NCI-H2171 (cell line): ENCODE measurements at places on chromosomes 12 and 14.

DNA sequence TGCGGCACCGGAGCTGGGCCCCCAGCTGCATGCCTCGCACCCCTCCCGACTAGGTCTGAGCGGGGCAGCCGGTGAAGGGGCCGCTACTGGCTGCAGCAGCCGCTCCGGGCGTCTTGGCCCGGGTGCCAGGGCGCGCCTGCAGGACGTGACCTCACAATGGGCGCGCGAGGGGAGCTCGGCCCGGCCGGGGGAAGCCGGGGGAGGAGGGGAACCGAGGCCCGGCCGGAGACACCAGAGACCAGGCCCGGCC lies 353 bp downstream of the BAG5 start:
- peak; percentile 53 for DNase-seq

GRCh38 chr12:119956047-119956446 lies 33.0 kb upstream of the BICDL1 start:
- DNase-seq: no peak

DNA sequence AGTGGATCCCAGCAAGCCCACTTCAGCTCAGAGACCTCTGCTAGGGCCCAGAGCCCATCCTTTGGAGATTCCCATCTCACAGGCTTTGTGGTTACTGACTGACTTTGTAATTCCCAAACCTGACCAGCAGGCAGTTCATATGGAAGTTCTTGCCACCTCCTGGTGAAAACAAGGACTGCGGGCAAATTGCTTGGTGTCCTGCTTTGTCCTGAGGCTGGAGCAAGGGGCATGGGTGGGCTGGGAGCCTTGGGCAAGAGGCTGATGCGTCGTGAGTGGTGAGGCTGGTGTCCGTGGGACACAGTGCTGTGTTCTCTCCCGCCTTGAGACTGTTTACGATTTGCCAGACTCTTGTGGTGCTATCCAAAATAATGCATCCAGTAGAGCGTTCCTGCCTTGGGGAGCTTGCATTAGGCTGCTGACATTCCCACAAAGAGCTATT lies 91.0 kb downstream of the LRRC74A start:
- DNase-seq: peak; percentile 51

DNA sequence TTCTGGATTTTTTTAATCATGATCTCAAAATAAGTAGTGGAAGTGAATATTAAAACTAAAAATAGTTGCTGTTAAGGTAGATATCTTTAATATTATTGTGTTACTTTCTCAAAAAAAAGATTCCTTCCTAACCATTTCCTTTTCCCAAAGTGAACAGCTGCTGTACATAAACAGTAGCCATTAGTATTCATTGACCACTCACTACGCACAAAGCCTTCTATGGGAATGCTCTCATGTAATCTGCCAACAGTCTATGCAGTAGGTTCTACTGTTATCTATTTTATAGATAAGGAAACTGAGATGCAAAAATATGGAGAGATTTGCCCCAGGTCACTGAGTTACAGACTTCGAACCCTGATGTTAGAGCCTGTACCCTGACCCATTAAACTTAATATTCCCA lies 32.1 kb downstream of the ZFP36L1 start:
- DNase-seq: no peak

- no peak for DNase-seq
These were observed 7.8 kb downstream of the SH2B3 start for GRCh38 chr12:111413442-111414086.

GRCh38 chr12:12224240-12224940 lies 42.5 kb downstream of the LRP6 start:
- DNase-seq: no peak

GRCh38 chr12:108296945-108297344 lies 42.2 kb downstream of the CMKLR1 start:
- no peak for DNase-seq

GRCh38 chr14:94180655-94181271 lies 6.6 kb downstream of the PPP4R4 start:
- peak; percentile 70 for DNase-seq

- no peak for DNase-seq
These were observed 37.8 kb upstream of the DYNC1H1 start for GRCh38 chr14:101926620-101927019.

GRCh38 chr14:24849471-24849870 lies 200.5 kb downstream of the STXBP6 start:
- DNase-seq: no peak

DNA sequence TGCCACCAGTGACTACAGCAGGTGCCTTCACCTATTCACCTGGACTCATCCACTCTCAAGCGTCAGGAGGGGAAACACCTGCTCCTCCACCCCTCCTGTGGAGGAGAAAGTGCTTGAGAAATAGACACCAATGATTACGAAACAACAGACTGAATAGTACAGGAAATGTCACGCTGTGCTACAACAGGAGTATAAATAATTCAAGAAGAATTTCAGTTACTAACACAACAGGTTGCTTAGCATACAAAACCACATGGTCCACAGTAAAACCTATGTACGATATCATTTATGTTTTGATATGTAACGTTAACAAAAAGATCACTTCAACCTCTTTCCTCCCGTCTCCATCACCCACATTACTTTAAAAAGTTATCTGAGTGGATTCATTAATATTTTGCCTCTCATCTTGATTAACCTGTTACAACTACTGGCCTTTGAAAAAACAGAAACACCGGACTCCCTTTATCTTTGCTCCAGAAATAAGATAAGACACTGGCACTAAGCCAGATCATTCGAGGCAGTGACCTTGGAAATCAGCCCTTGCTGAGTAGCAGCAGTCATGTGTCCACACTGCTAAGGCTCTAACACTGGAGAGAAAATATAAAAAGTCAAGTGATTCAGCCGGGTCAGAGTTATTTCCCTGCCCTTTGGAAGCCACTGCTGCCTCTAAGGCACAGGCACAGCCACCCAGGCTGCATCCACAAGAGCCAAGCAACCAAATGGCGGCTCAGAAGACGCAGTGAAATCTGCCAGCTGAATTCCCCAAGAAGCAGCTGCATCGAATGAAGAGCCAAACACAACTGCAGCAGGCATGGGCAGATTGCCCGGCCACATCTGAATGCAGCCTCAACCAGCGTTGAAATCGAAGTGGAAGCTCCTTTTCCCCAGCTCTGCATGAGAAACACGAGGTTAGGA lies 40.9 kb downstream of the NT5DC3 start:
- peak; percentile 55 for DNase-seq

- DNase-seq: no peak
These were observed 1787.2 kb upstream of the SEL1L start for GRCh38 chr14:83320837-83321236.

DNA sequence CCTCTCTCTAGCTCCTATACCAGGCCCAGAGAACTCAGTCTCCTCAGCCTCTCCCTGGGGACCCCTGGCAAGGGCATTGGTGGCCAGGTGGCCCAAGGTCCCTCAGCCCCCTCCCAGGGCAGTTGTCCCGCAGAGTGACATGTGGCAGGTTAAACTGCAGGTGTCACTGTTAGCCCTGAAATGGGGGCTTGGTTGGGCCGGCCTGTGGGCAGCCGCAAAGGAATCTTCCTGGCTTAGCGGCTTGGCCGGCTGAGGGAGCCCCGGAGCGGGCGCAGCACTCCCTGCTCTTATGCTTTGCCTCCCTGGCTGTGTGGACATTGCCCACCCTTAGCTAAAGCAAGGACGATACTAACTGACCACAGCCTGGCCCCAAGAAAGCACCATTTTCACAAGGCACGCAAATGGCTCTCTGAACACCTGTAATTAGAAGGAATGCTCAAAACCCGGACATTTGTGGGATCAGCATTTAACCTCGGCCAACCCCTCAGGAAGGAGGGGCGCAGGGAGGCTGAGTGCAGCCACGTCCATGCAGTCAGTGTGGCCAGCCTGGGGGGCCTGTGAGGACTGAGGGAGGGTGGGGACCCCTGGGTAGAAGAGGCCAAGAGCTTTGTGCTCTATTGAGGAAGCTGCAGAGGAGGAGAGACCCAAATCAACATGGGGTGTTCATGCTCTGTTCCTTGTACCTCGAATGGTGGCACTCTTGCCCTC lies 82.2 kb downstream of the PAPOLA start:
- DNase-seq: no peak

GRCh38 chr12:118337194-118337838 lies 35.4 kb downstream of the TAOK3 start:
- no peak for DNase-seq

- no peak for DNase-seq
These were observed 12.3 kb upstream of the KRT74 start for GRCh38 chr12:52585946-52586345.

DNA sequence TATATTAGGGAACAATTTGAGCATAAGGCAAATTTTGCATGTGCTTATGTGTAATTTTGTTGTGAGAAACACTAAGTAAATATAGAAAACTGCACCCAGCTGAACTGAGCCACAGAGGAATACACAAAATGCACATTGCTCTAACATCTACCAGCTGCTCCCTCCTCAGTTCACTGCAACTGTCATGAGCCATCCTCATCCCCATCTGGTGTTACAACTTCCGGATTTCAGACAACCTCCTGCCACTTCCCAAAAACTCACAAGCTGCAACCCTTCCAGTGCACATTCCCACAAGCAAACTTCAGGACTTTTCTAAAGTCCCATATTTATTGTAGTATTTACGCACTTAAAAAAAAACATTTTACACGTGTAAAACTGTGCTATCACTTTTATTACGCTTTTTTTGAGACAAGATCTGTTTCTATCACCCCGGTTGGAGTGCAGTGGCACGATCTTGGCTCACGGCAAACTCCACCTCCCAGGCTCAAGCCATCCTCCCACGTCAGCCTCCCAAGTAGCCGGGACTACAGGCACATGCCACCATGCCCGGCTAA lies 169.1 kb upstream of the TBX3 start:
- DNase-seq: no peak

DNA sequence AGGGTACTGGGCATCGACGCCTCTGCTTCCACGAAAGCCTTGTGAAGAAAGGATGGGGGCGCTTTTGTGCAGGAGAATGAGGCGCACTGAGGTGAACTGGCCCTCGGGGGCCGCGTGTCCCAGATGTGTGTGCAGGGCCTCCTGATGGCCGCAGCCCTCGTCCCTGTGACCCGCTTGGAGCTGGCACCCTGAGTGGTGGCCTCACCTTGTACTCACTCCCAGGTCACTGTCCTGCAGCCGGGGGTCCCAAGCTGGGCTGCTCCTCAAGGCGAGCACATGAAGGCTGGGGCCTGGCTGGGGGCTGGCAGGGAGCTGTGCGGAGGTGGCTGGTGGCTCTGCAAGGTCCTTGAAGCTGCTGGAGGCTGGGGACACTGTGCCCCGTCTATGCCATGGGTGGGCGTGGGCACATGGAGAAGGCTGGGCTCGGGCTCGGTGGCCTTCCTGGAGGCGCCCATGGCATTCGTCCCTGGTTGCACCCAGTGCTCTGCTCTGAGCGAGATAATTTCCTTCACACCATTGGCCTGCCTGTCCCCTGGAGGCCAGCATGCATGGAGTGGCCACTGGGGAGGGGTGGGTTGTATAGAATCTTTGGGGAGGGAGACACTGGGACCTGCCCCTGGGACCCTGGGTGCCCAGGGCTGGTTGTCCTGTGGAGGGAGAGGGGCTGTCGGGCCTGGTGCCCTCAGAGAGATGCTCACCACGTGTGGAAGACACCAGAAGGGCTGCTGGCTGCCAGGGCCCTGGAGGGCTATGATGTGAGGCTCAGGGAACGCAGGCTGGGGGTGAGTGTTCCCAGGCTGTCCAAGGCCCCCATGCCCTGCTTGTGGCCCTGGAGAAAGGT lies 79.3 kb downstream of the TMEM121 start:
- DNase-seq: no peak

- DNase-seq: no peak
These were observed 22.4 kb downstream of the SOCS2 start for GRCh38 chr12:93594766-93595311.

- DNase-seq: peak; percentile 41
These were observed 9.5 kb downstream of the BDKRB1 start for GRCh38 chr14:96265383-96266095.

GRCh38 chr12:108804271-108804953 lies 53.0 kb downstream of the SSH1 start:
- DNase-seq: no peak

DNA sequence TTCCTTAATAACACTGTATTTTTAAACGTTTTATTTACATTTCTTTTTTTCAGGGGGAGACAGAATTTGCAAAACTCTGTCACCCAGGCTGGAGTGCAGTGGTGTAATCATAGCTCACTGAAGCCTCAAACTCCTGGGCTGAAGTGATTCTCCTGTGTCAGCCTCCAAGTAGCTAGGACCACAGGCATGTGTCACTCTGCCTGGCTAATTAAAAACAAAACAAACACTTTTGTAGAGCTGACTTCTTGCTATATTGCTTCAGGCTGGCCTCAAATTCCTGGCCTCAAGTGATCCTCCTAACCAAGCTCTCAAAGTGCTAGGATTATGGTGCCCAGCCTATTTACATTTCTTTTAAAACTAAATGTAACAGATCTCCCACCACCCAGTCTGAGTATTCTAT lies 12.7 kb downstream of the CPSF6 start:
- DNase-seq: no peak

DNA sequence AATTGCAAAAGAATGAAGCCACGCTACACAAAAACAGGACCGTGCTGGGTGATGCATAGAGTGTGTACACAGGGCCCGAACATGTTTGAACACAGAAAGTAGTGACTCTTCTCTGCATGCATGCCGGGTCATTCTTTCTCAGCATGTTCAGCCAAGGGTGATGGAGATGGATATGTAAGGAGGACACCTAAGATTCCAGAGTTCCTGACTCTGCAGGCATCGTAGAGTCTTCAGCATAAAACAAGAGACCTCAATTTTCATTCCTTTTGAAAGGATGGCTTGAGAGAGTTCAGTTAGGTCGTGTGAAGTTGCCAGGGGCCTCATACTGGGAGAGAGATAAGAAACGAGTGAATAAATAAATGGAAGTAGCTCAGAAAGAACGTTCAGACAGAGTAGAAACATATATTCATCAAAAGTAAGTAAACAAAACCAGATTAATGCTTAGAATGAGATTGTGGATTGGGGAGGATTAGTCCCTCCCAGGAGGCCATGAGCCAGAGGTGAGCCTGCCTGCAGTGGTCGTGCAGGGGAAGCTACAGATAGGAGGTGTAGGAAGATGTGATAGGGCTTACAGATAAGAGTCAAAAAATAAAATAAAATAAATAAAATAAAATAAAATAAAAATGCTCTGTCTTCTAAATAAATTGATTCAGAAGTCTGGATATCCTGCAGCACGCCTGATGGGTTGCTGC lies 27.6 kb upstream of the SEL1L start:
- DNase-seq: no peak

GRCh38 chr12:6323340-6323994 lies 13.0 kb downstream of the PLEKHG6 start:
- peak; percentile 74 for DNase-seq

GRCh38 chr12:131177599-131177998 lies 223.9 kb downstream of the ADGRD1 start:
- DNase-seq: no peak

GRCh38 chr12:108151533-108152169 lies 22.6 kb downstream of the WSCD2 start:
- DNase-seq: no peak
